ENCODE measurements at places on chromosomes 4 and X.

GRCh38 chrX:41921492-41922430, 1.6 kb downstream of the CASK start:
- DNase-seq, result no peak

GRCh38 chr4:38752941-38753806, 29.6 kb downstream of the TLR10 start:
- DNase-seq, result peak; percentile 53

DNA sequence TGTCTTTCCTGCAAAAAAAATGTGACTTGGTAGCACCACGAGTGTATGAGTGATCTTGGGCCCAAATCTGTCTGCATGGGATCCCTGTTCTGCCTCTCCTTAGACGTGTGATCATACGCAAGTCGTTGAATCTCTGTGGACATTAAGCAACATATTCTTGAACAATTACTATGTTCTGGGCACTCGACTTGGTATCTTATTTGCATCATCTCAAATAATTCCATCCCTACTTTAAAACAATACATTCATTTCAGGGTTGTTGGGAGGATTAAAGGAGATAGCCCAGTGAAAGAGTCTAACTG, 145.4 kb upstream of the CPEB2 start:
- DNase-seq, result no peak

GRCh38 chr4:13201241-13201640, 282.9 kb downstream of the RAB28 start:
- DNase-seq, result no peak

DNA sequence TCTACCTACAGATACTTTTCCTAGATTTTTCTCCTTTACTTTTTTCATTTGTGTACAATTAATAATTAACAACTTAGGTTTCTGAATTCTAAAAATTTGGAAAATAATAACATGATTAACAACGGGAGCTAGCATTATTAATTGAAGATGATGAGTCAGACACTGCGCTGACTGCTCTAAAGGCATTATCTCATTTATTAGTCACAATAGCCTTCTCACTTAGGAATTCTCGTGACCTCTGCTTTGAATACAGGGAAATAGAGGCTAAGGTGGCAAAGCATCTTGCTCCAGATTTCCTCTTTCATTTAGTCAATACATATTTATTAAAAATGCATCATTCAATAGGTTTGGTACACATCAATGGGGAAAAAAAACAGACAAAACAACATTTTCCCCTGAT, 441.3 kb downstream of the PCDH18 start:
- no peak for DNase-seq

- no peak for DNase-seq
Measured at GRCh38 chr4:144872508-144873225, 225.3 kb downstream of the ANAPC10 start.

- no peak for DNase-seq
Measured at GRCh38 chrX:153537526-153538295, 20.3 kb downstream of the ATP2B3 start.

DNA sequence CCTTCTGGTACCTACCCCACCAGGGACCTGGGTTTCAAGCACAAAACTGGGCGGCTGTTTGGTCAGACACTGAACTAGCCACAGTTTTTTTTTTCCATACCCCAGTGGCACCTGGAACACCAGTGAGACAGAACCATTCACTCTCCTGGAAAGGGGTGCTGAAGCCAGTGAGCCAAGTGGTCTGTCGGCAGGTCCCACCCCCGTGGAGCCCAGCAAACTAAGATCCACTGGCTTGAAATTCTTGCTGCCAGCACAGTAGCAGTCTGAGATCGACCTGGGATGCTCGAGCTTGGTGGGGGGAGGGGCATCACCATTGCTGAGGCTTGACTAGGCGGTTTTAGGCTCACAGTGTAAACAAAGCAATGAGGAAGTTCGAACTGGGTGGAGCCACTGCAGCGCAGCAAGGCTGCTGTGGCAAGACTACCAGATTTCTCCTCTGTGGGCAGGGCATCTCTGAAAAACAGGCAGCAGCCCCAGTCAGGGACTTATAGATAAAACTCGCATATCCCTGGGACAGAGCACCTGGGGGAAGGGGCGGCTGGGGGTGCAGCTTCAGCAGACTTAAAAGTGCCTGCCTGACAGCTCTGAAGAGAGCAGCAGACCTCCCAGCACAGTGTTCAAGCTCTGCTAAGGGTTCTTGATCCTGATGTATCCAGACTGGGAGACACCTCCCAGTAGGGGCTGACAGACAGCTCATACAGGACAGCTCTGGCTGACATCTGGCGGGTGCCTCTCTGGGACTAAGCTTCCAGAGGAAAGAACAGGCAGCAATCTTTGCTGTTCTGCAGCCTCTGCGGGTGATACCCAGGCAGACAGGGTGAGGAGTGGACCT, 223.0 kb downstream of the COX18 start:
- DNase-seq, result no peak

GRCh38 chr4:173046818-173047217, 121.8 kb upstream of the GALNT7 start:
- no peak for DNase-seq

GRCh38 chrX:11952176-11952720, 186.0 kb upstream of the FRMPD4 start:
- DNase-seq, result no peak

DNA sequence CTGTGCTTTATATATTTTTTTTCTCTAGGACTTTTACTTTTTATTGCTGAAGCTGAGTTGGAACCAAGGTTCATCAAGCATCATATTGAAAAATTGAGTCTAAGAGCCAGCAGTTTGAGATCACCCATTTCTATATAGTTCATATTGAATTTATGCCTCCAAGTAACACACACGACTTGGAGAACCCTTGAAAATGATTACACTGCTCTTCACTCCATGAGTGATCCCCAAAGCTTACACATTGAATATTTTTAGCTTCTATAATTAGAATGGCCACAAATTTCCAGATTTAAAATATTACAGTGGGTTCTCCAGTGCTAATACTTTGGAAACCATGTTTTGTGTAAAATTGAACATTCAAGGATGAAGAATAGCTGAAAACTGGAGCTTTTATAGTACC, 144.4 kb upstream of the SLC4A4 start:
- no peak for DNase-seq

DNA sequence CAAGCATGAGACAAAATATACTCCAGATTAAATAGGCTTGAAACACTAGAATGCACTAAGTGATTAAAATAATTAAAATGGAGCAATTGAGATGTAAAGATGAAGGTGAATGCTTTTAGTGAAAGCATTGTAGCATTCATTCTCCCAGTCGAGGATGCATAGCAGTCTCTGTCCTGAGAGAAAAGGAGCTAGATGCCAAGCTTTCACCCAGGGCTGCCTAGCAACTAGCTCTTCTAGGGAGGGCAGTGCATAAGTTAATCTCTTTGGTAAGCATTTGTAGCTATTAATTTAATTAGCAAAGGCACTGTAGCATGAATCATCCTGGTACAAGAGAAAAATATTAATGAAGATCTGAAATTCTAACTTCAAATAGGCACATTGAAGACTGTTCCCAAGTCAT, 1014.8 kb downstream of the C4orf33 start:
- DNase-seq, result no peak

- no peak for DNase-seq
Measured at GRCh38 chr4:99540277-99540939, 23.4 kb downstream of the TRMT10A start.

DNA sequence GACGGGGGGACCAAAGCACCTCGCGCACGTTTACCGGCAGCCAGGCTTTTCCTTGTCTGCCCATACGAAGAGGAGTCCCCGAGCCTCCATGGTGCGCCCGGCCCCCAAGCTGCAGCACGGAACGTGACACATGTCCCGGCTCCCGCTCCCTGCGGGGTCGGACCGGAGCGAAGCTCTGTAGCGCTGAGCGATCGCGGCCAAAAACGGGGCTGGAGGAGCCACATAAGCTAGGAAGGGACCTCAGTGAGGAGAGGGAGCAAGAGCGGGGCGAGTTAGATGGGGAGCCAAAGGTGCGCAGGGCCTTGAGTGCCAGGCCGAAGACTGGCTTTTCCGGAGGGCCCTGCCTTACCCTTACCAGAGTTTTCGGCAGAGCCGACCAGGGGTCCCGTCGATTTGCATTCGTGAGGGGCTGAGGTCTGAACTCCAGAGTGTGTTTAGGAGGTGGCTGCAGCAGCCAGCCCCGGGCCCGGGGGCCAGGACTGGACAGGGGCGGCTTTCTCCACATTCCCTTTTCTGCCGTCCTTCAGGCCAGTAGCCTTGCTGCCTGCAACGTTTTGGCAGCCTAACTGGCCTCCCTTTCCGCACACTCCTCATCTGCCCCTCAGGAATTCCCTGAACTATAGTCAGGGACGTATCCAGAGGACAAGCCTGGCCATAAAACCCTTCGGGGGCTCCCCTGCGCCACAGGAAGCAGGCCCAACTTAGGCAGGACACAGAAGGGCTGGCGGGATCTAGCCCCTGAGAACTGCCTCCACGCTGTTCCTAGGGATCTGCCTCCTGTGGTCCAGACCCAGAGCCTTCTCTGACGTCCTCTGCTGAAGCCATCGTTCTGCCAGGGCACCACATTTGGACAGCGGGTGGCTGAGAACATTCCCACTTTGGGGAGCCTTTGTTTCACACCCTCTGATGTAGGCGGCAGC, 689 bp downstream of the SSR4 start:
- DNase-seq, result no peak

GRCh38 chr4:136342666-136343065, 1189.6 kb downstream of the PCDH18 start:
- no peak for DNase-seq

GRCh38 chr4:107196312-107196711, 160.2 kb upstream of the DKK2 start:
- DNase-seq, result no peak

DNA sequence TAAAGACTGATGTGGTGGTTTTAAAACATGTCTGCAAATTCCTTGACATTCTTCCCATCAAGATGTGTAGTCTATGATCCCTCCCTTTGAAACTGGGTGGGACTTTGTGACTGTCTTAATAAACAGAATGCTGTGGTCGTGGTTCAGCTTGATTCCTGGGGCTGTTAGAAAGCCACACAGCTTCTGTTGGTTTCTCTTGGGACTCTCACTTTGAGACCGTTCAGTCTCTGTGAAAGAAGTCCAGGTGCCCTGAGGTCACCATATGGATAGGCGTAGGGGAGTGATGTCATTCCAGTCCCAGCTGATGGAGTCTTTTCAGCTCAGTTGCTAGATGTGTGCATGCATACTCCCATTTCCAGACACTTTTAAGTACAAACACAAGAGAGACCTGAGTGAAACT, 216.6 kb downstream of the KDR start:
- no peak for DNase-seq

- no peak for DNase-seq
Measured at GRCh38 chr4:15963001-15963451, at the start of gene FGFBP2. Gene FGFBP2, minus strand, starts transcription at chr4:15963175. Its CDS starts 46 bp downstream, at chr4:15963129.

DNA sequence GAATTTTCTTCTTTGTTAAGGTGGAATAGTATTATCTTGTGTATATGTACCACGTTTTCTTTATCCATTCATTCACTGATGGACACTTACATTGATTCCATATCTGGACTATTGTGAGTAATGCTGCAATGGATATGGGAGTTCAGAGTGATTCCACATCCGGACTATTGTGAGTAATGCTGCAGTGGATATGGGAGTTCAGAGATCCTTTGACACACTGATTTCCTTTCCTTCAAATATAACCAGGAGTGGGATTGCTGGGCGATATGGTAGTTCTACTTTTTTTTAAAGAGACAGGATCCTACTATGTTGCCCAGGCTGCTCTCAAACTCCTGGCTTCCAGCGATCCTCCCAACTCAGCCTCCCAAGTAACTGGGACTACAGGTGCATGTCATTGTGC, 12.1 kb downstream of the TMEM156 start:
- no peak for DNase-seq
